ENCODE measurements at places on chromosomes 7 and 10. TPM values are rescaled to one million over a fixed set of nuclear protein-coding genes. Genes with fewer than 3 reads are reported as not detected.

Gene ELFN1
- total RNA-seq: 5.0 TPM

Gene PKD1L1
- 0.18 TPM for total RNA-seq

Gene ADRA2A
- 0.13 TPM for total RNA-seq

Gene PITX3
- 0.16 TPM for total RNA-seq

Gene PTPN20
- total RNA-seq: 0.61 TPM

Gene IQUB
- total RNA-seq: 0.88 TPM

Gene HERPUD2
- total RNA-seq: 24.2 TPM

All from endodermal cell (in vitro differentiated cells).